ENCODE measurements at places on chromosomes 12 and 14.

GRCh38 chr12:86838711-86839110, 582.5 kb upstream of the MGAT4C start:
- no peak for DNase-seq

DNA sequence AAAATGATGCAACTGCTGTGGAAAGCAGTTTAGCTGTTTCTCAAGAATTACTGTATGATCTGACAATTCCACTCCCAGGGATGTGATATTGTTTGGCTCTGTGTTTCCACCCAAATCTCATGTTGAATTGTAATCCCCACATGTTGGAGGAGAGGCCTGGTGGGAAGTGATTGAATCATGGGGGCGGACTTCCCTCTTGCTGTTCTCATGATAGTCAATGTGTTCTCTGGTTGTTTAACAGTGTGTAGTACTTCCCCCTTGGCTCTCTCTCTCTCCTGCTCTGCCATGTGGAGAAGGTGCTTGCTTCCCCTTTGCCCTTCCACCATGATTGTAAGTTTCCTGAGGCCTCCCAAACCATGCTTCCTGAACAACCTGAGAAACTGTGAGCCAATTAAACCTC, 93.4 kb upstream of the CPM start:
- no peak for DNase-seq

DNA sequence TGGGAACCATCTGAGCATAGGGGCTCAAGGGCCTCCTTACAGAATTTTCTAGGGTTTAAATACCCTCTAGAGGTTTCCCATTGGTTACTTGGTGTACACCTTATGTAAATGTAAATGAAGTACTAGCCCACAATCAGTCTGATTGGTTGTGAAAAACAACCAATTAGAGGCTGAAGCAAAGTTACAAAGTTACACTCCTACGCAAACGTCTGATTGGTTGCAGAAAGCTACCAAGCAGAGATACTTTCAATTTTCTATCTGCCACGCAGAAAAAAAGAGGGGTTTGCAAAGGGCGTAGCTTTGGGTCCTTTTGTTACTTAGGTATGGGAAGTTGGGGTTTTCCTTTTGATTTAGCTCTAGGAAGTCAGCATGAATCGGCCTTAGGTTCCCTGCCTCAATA, 1.8 kb upstream of the TMEM19 start:
- no peak for DNase-seq

DNA sequence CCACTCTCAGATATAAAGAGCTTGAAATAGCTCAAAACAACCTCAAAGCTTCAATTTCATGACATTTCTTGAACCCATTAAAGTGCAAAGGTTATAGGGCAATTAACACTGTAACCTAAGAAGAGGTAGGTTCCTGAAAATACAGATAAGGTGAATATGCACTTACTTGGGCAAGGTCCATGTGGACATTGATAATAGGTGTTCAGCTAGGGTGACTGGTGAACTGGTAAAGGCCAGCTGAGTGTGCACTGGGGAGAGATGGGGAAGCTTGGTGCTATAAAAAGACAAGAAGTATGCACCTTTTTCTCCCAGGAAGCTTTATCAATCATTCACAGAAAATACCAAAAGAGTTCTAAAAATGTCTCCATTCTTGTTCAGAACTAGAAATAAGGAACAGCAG, 418.6 kb downstream of the SLC16A7 start:
- DNase-seq, result no peak

DNA sequence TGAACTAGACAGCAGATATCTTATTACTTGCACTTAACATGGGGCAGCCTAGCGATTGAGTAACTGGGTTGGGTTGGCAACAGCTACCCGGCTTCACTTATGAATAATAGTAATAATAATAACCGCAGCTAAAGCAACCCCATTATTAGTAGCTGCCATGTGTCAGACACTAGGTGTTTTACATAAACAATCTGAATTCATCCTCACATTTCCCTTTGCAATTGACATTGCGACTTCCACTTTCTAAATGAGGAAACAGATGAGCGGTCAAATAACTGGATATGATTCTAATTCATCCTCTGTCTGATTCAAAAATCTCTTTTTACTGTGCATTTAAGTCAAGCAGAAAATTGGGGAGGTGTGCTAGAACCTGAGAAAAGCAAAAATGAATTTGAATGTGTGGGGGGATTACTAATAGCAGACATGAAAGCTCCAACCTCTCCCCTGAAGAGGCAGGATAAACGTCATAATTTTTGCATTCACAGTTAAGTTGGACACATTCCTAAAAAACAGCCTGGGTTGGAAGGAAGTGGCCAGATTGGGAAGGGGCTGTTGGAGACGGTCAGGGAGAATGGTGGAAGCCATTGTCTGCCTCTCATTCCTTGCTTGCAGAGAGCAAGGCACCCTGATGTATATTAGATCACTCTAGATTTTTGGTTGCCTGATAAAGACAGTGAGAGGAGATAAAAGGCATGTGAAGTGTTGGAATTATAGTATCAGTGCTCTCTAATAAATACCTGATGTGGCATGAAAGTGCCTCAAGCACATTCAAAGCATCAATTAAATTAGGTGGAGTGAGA, 13.1 kb downstream of the EMP1 start:
- DNase-seq, result no peak

DNA sequence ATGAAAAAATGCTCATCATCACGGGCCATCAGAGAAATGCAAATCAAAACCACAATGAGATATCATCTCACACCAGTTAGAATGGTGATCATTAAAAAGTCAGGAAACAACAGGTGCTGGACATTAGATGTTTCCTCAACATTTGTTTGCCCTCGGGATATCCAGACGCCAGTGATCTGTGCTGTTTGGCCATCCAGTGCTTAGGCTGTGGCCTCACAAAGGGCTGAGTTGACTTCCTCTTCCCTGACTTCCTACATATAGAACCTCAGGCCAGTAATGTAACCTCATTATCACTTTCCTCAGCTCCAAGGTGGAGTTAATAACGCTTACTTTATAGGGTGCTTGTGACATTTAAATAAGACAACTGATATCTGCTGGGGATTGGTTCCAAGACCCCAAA, 51.8 kb downstream of the SLC15A5 start:
- DNase-seq, result no peak

- no peak for DNase-seq
Measured at GRCh38 chr14:78143489-78144145, 26.6 kb upstream of the NRXN3 start.

Data from DMS79 treated with DMSO at 0.1 percent for 48 hours (cell line).